ENCODE measurements at places on chromosomes 13 and 19. TPM values are rescaled to one million over a fixed set of nuclear protein-coding genes. Genes with fewer than 3 reads are reported as not detected.

- DNase-seq: no peak
Measured at GRCh38 chr13:66462187-66462586, 767.9 kb downstream of the PCDH9 start.

VSTM1 gene
- polyA plus RNA-seq: not detected

DNA sequence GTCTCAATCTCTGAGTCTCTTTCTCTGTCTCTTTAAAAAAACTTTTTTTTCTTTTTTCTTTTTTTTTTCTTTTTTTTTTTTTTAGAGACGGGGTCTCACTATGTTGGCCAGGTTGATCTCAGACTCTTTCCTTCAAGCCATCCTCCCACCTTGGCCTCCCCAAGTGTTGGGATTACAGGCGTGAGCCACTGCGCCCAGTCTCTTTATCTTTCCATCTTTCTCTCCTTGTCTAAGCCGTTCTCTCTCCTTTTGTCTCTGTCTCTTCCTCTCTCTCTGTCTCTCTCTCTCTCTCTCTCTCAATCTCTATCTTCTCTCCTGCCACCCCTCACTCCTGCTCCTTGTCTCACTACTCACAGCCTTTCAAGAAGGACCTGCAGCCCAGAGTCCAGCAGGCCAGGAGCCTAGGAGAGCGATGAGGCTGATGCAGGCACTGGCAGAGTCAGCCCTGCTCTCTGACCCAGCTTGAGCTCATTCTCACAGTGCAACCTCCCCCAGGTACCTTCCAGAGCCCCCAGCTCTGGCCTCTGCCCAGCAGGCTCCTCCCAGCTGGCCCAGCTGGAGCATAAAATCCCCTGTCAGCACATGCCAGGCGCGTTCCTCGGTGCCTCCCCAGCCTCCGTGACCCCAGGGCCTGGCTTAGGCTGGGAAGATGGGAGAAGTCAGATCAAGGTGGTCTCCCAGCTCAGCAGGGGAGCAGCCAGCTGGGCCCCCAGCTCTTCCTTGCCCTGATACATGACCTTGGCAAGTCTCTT, at the start of gene NPHS1:
TSS of gene NPHS1 (minus strand) at position 476 of the 752 bp plus-strand sequence. CDS start 667 bp downstream, outside the sequence.
- DNase-seq: no peak

GRCh38 chr19:19475849-19476828, 39.2 kb downstream of the TSSK6 start:
- no peak for DNase-seq

- no peak for DNase-seq
Measured at GRCh38 chr13:91193358-91193757, 154.1 kb upstream of the MIR17HG start.

CCDC70 gene
- not detected for polyA plus RNA-seq

GRCh38 chr19:36113894-36114720, 568 bp downstream of the POLR2I start:
- DNase-seq: no peak

GRCh38 chr19:17873786-17874757, 2.3 kb downstream of the SLC5A5 start:
- no peak for DNase-seq

PSG11 gene
- not detected for polyA plus RNA-seq

SYCN gene
- not detected for polyA plus RNA-seq

SLC25A41 gene
- 0.26 TPM for polyA plus RNA-seq

Data from right renal cortex interstitium (tissue), 3 donors.